ENCODE measurements at places on chromosomes 2 and 18. TPM values are rescaled to one million over a fixed set of nuclear protein-coding genes. Genes with fewer than 3 reads are reported as not detected.

IKZF2 gene
- total RNA-seq = 11.3 TPM

SP140 gene
- 0.09 TPM for total RNA-seq

DNA sequence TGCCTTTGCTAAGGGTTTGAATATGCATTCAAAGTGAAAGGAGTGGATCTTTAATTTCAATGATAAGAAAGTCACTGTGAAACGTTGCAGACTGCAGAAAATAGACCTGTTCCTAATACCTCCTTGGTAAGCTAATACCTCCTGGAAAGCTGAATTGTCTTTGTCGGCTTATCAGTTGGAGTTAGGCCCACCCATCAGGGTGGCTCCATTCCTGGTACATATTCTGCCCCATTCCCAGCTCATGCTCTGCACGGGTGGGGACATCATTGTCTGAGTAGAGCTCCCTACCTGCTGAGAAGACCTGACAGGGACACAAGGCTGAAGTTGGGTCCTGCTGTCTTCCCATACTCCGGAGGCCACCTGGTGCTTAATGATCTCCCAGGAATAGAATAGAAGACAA, 203.3 kb downstream of the EN1 start:
- DNase-seq = no peak

DNA sequence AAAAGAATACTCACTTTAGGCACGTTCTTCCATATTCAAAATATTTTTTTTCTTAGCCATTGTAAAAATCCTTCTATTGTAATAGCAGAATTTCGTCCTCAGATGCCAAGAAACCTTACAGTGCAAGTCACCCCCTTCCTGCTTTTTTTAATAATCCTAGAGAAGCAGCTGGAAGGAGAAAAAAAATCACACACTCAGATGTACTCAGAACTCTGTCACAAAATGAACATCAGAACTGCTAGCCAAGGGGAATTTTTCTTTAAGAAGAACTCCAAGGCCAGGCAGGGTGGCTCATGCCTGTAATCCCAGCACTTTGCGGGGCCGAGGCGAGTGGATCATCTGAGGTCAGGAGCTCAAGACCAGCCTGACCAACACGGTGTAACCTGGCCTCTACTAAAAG, 127.3 kb upstream of the SPATS2L start:
- no peak for DNase-seq

- DNase-seq = no peak
Measured at GRCh38 chr18:12318334-12318697, 10.3 kb downstream of the TUBB6 start.

IL36A gene
- 2.0 TPM for total RNA-seq

PSMA8 gene
- not detected for total RNA-seq

- DNase-seq = no peak
Measured at GRCh38 chr18:9070212-9070611, 32.3 kb upstream of the NDUFV2 start.

CCDC68 gene
- total RNA-seq = 7.4 TPM

CNTNAP5 gene
- not detected for total RNA-seq

- peak; percentile 14 for DNase-seq
Measured at GRCh38 chr2:156325688-156326525, 6.6 kb downstream of the NR4A2 start.

PIEZO2 gene
- total RNA-seq = 1.6 TPM

DNA sequence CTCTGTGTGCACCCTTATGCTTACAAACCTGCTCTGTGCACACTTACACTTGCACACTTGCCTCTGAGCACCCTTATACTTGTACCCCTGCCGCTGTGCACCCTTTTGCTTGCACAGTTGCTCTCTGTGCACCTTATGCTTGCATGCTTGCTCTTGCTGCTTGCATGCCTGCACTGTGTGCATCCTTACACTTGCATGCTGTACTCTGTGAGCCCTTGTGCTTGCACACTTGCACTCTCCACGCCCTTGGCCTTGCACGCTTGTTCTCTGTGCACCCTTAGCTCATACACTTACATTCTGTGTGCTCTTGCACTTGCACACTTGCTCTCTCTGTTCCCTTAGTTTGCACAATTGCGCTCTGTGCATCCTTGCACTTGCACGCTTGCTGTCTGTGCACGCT, 78.3 kb downstream of the GNAL start:
- DNase-seq = no peak

KIF1A gene
- under 0.01 TPM for total RNA-seq

GRCh38 chr2:229269941-229270340, 1.1 kb downstream of the PID1 start:
- DNase-seq = peak; percentile 69

- peak; percentile 8 for DNase-seq
Measured at GRCh38 chr18:5370332-5370731, 74.8 kb upstream of the ZBTB14 start.

- peak; percentile 39 for DNase-seq
Measured at GRCh38 chr2:145040433-145040832, 520.5 kb upstream of the ZEB2 start.
